ENCODE measurements at places on chromosomes 5 and 9.
A peak's percentile ranks its signal among the peaks of the same experiment; 100 is the strongest.

- DNase-seq = peak; percentile 13
These were observed 168.0 kb upstream of the POU5F2 start for GRCh38 chr5:93909356-93909755.

GRCh38 chr5:125323613-125324012 lies 577.2 kb upstream of the ZNF608 start:
- no peak for DNase-seq

GRCh38 chr9:85117831-85118230 lies 448.3 kb downstream of the NTRK2 start:
- DNase-seq = no peak

DNA sequence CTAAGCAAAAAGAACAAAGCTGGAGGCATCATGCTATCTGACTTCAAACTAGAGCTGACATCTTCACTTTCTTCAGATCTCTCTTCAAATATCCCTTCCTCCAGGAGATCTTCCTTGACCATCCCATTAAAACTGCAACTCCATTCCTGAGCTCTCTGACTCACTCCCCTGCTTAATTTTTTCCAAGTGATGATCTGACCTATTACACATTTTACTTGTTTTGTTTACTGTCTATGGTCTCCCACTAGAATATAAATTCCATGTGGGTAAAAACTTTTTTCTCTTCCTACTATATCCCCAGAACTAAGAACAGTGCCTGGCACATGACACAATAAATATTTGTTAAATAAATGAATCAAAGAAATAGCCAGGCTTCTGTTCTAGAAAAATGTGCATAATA lies 87.5 kb downstream of the SLIT3 start:
- no peak for DNase-seq

GRCh38 chr9:89536600-89536999 lies 38.7 kb upstream of the SEMA4D start:
- DNase-seq = no peak

DNA sequence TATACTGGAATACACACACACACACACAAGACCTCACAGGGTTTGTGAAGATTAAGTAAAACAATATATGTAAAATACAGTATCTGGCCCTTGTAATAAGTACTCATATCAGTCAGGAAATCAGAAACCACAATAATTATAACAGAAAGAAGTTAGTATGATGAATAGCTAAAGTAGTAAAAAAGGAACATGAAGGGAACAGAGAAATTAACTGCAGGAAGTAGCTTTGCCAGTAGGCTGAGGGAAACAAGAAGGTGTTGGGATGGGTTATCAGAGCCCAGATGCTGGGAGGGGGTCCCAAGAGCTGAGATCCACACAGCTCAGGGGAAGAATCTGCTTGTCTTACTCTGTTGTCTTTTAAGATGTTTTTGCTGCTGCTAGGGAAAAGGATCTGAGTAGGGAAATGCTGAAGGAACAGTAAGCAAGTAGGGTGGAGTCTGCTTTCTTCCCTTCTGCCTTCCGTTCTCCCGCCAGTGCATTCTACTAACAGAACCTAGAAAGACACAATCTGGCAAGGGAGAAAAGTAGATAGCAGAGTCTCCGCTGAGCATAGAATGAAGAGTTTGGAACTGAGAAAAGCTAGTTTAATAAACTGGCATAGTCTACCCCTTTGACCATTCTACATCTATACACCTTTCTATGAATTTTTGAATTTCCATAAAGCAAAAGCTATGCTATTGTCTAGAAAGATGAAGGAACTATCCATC lies 55.3 kb upstream of the ALDH1A1 start:
- DNase-seq = peak; percentile 61
